ENCODE measurements at places on chromosomes 13 and 19. TPM values are rescaled to one million over a fixed set of nuclear protein-coding genes. Genes with fewer than 3 reads are reported as not detected.

Gene TRIM28
- 168 TPM for total RNA-seq

Gene IGFL3
- not detected for total RNA-seq

Gene ZNF329
- total RNA-seq, result 8.9 TPM

Gene DYRK1B
- 8.7 TPM for total RNA-seq

Gene IL4I1
- 1.1 TPM for total RNA-seq

Gene NUCB1
- 219 TPM for total RNA-seq

Gene RNF225
- not detected for total RNA-seq

Gene SLC5A5
- not detected for total RNA-seq

DNA sequence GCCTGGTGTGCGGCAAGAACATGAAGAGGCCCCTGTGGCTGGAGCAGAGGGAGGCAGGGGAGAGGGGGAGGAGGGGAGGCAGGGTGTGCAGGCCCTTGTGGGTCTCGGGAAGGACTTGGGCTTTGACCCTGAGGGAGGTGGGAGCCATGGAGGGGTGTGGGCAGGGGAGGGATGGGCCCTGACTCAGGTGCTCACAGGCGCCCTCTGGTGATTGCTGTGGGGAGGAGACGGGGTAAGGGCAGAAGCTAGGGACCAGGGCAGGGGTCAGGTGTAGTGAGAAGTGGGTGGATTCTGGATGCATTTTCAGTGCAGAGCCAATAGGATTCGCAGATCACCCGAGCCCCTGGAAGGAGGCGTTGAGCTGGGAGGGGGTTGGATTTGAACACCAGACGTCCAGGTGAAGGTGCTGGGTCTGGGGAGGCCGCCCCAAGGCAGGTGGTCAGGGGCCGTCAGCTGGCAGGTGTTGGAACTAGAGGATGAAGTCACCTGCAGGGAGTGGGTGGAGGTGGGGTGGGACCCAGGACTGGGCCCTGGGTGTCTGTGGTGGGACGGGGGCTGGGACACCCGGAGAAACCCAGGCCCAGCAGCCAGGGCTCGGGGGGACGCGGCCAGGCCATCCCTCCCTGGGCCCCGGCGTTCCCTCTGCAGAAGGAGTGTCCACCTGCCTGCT is 185.4 kb downstream of the KDM4B start:
- peak; percentile 82 for DNase-seq

- DNase-seq, result no peak
Observed at GRCh38 chr13:51241720-51242119, 19.5 kb downstream of the FAM124A start.

GRCh38 chr13:31124204-31124603 is 37.5 kb downstream of the HSPH1 start:
- no peak for DNase-seq

DNA sequence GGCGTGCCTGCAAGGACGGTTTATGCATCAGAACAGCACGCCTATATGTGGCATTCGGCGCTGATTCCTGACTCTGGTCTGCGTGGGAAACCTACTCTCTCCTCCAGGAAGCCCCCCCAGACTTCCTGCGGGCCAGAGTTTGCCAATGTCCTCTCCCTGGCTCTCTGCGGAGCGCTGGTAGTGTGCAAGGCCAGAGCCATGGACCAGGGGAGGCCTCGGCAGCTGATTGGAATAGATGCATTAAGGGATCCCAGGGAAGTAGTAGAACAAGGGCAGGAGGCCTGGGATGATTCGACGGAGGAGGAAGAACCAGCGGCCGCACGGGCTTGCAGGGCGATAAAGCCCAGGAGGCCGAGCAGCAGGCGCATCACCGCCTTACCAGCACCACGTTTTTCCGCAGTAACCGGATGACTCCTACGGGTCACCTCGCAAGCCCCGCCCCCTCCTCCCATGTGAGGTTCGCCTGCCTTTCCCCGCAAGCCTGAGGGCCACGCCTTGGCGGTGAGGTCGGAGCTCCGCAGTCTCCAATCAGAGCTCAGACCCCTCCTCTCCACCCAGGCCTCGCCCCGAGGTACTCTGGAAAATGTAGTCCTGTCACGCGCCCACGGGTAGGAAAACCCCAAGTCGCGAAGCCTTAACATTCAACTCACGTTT is 5.0 kb downstream of the CLEC11A start:
- peak; percentile 86 for DNase-seq

DNA sequence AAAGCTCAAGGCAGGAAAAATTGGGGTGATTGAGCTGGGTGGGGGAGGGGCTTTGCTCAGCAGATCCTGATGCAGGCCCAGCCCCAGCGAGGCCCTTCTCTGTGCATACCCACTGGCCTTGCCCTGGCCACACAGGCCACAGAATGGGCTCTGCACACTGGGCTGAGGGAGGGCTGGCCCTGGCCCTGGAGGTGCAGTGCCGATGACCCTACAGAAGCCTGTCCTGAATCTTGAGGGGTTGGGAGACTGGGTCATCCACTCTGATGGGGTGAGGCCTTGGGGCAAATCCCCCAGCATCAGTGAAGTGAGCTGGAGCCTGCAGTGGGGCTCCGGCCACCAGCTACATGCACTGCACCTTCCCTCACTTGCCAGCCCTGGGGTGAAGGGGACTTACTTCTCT is 153.1 kb downstream of the URI1 start:
- DNase-seq, result peak; percentile 40

DNA sequence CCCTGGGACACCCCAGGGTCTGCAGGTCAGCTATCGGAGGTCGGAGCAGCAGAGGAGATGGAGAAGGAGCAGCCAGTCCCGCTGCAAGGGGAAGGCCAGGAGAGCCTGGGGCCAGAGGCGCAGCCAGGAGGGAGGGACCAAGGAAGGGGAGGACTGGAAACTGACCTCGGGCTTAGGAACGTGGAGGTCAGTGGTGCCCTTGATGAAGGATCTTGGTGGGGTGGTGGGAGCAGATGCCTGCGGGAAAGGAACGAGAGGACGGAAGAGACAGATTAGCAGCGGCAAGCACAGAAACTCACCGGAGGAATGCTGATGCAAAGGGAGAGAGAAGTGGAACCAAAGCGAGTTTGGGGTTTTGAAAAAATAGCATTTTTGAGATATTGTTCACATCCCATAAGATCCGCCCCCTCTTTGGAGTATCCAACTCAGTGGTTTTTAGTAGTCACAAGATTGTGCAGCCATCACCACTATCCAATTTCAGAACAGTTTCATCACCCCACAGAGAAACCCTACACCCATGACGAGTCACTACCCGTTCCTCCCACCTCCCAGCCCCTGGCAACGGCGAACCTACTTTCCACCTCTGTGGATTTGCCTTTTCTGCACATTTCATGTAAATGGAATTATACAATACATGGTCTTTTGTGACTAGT is 22.1 kb downstream of the PLEKHF1 start:
- DNase-seq, result peak; percentile 92

- no peak for DNase-seq
Observed at GRCh38 chr19:23571175-23571574, 115.8 kb downstream of the ZNF675 start.

GRCh38 chr19:10812196-10812595 is 23.8 kb downstream of the TMED1 start:
- DNase-seq, result no peak

DNA sequence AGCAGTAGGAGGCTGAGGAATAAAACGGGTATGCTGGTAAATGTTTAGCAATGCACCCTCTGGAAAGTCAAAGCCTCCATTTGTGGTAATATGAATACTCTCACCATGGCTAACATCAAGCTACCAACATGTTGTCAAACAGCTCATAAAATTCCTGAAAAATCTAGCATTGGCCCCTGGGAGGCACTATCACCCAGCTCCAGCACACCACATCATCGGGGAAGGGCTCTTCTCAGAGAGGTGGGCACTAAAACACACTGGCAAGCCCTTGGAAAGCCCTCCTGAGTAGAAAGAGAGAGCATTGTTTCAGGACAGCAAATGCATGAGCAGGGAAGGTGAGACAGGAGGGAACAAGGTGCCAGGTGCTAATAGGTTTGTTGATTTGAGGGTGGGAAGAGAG is 53.9 kb upstream of the FLT1 start:
- no peak for DNase-seq

DNA sequence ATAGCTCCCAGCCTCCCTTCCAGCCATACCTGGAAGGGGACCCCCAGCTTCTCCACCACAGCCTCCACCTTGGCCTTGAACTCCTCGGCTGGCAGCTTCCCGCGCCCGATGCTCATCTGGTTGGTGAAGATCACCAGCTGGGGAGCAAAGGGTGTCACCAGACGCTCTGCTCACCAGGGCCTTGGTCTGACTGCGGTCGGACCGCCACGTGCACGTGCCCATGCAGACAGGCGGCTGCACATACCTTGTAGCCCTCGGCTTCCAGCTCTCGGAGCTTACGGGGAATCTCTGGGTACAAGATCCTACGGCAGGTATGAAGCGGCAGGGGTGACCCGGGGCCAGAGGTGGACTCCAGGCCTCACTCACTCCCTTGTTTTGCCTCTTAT is 3.4 kb downstream of the PNKP start:
- peak; percentile 75 for DNase-seq

DNA sequence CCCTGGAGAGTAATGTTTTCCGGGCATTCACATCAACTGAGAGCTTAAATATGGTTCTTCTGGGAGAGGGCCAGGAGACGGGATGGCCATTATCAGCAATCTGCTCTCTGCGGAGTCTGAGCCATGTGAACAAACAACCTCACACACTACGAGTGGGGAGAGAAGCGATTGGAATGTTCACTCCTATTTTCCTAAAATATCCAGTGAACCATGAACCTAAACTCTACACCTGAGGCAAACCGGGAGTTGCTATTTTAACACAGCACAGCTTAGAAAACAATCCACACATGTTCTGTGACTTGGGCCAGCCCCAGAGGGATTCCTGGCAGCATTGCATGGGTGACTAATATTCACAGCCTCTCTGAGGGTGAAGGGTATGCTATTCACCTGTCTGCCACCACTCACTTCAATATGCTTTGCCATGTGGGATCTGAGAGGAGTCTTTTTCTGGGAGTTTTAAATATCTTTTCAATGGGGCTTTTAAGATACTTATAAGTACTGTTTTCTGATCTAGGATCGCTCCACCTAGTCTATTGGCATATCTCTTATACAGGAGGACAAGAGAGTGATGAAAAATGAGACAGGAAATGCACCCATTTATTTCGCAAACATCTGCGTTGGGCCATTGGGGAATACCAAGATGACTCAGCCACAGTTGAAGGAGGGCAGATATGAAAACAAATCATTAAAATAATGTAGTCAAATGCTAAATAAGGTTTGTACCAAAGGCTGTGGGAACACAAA is 72.6 kb upstream of the SERP2 start:
- no peak for DNase-seq

- no peak for DNase-seq
Observed at GRCh38 chr13:74251778-74252519, 117.7 kb upstream of the KLF12 start.

DNA sequence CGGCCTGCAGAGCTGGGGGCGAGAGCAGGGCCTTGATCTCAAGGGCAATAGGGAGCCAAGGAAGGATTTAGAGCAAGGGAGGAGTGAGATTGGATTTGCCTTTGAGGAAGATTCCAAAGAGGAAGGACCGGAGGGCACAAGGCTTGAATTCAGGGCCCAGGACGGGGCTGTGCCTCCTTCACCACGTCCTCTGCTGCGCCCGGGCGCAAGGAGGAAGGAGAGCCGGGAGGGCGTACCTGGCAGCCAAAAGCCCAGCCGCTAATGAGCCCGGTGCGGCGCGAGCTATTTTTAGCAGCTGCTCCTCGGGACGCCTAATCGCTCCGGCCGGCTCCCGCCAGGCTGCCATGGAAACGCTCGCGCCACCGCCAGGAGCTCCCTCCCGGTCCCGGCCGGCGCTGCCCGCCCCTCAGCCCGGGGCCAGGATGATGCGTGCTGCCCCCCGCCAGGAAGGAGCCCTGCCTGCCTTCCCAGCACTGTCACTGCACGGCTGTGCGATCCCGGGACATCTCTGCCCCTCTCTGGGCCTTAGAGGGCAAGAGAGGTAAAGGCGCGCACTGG is 31.3 kb downstream of the TINCR start:
- peak; percentile 85 for DNase-seq

DNA sequence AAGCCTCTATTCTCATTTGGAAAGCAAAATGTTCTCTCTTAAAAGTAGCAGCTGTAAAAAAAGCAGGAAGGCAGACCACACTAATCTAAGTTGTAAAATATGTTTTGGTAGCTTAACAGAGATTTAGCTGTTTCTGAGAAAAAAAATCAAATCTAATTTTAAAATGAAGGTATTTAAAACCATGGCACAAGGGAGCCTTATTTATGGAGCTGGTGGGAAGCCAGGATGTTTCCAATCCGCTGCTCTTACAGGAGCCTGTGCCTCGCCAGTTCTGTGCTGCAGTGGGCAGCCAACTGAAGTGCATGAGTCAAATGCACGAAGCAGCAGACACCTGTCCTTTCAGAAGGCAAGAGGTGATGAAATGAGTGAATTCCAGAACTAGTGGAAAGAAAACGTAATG is 28.2 kb downstream of the GPC6 start:
- DNase-seq, result no peak

DNA sequence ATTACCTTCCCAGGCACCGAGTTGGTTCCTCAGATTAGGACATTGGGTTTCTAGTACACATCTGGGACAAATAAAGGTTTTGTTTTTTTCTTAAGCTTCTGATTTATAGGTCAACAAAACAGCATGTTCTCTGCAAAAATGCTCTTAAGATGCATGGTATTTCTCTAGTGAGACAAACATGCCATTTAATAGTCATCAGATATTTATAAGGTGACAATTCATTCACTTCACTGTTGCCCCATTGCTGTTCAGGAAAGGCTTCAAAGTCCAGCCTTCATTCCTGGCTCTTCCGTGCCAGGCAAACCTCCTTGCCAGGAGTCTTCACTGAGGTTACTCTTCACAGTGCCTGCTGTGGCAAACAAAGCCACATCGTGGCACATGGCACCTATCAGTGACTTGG is 156.3 kb upstream of the FNDC3A start:
- DNase-seq, result no peak

- no peak for DNase-seq
Observed at GRCh38 chr13:90709319-90709718, 638.2 kb upstream of the MIR17HG start.

DNA sequence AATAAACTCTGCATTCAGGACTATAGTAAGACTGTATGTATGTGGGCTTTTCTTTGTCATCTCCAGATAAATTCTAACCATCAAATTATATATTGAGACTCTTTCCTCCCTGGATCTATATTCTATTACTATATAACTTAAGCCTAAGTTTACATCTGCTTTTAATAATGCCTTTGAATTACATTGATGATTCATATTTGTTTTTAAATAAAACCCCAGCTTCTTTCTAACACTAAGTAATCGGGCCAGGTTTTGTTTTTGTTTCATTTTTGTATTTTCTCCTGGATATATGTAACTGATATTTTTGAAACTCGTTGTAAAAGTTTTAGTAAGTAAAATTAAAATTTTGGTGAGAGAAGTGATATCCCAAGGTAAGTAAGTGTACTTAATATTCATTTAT is 1599.1 kb downstream of the PCDH9 start:
- DNase-seq, result no peak

DNA sequence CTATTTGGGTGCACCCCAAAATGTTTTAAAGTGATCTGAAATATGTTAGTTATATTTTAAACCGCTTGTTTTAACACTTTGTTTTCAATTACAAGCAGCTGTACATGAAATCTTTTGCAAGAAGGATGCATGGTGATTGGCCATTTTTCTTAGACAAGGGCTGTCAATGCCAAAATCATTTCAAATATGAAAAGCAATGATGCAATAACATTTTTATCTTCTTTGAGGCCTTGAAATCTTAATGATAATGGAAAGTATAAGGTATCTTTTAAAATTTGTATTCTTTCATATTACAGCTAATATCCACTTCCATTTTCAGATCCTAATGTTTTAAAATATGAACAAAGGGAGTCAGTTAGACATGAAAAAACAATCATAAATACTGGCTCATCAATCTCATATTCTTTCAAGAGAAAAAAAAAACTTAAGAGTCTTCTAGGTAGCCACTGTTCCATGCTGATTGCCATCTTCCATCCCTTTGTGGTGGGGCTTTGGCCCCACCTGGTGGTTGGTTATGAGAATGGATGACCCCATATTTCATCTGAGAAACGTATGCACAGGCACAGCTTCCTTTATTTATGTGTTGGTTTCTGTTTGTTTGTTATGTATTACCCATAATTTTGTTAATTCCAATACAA is 330.3 kb upstream of the MIR17HG start:
- DNase-seq, result no peak

Data from posterior vena cava (tissue), 2 donors.